ENCODE measurements at places on chromosomes 4 and X.

DNA sequence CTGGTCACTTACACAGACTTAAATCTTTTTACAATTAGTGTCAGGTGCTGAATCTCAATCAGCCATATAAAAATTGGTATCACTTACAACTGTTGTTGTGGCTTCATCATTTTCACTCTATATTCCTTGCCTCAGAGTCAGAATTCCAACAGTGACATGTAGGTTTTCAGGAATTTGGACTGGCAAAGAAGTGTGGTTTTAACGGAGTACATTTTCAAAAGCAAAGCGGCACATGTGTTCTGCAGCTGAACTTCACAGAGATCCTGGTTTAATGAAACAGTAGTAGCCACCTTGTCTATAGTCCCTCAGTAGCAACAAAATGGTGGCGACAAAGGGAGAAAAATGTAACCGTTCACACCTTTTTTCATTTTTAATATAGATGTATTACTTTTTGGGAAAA lies 486.6 kb downstream of the FAT4 start:
- DNase-seq: no peak

- no peak for DNase-seq
Measured at GRCh38 chrX:16712548-16713155, at the start of gene CTPS2. TSS of gene CTPS2 (minus strand) at chrX:16712669. CDS start at chrX:16702902, 9,767 bp downstream.

DNA sequence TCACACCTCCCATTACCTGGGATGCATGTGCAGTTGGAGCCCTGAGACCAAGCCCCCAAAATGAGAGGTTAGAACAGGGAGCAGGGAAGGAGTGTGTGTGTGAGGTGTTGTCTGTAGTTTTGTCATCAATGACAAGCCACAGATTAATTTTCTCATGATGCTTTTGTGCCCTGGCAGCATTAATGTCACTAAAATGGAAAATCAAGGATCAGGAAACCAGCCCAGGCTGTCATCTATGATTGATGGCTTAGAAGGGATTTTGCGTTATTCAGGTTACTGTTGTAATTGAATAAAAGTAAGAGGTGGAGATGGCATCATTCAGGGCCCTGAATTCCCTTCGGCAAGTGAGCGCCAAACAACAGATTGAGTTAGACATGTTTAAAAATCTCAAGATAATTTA lies 130.5 kb upstream of the C1QTNF7 start:
- DNase-seq: no peak

DNA sequence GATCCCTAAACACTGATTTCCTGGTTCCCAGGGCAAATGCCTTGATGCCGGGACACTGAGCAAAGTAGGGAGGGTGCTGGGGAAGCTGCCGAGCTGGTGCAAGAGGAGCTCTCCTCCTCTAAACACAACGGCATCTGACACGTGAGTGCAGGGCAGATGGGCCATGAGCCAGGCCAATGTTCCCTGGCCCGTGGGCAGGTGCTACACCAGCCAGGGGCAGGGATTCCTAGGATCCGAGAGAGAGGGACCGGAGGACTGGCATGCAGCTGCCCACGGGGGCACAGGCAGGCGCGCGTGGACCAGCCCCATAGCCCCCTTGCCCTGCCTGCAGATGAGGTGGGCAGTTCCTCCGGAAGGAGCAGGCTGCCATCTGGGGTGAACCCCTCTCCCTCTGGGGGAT lies 66.8 kb upstream of the AFAP1 start:
- DNase-seq: no peak

DNA sequence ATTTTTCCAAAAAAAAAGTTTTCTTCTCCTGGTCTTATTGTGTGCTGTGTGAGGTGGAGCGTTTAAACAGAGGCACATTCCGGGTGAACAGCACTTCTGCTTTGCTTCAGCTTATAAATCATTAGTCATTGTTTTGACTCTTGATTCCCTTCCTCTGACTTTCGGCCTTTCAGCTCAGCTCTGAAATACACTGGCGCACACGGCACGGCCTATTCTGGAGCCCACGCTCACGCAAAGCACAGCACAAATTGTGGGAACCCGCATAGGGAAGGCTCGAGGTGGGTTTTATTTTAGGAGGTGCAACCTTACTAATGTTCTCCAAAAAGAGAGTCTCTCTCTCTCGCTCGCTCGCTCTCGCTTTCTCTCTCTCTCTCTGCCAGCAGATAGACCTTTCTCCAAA lies 4.0 kb downstream of the POU3F4 start:
- DNase-seq: no peak

- no peak for DNase-seq
Measured at GRCh38 chrX:153522259-153522658, 4.8 kb downstream of the ATP2B3 start.

DNA sequence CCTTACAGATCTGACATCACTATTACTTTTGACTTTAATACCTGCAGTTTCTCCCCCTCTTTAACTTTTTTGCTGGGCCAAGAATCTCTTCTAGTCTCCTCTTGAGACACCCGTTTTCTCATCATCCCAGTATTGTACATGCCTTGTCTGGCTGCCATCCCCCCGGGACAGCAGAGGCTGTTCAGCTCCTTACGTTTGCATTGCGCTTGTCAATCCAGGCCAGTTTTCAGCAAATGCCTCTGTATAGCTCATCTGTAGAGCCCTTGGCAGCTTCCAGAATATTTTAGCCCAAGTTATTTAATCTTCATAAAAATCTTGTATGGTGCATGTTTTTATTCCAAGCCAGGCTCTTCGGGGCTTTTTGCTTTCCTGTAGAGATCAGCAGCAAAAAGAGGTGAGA lies 22.3 kb upstream of the HOPX start:
- no peak for DNase-seq

GRCh38 chrX:115966920-115967319 lies 203.6 kb upstream of the AGTR2 start:
- DNase-seq: no peak

- no peak for DNase-seq
Measured at GRCh38 chr4:7890635-7891393, 48.8 kb downstream of the AFAP1 start.

DNA sequence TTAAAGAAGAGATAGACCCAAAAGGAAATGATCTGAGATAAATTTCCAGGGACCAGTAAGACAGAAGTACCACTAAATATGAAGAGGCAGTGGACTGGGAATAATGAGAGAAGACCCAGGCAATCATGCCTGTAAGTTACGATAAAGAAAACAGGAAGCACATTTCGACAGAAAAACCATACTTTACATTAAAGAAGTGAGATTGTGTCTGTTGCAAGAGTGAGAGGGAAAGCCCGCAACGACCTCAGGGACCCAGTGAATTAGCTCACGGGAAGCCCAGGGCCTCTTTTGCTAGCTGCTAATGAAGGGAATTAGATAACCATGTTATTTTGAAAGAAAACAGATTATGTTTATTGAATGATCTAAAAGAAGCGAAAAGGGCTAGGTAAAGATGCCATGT lies 28.9 kb upstream of the ACSL1 start:
- DNase-seq: no peak

- DNase-seq: no peak
Measured at GRCh38 chr4:80033581-80033980, 39.4 kb downstream of the ANTXR2 start.

DNA sequence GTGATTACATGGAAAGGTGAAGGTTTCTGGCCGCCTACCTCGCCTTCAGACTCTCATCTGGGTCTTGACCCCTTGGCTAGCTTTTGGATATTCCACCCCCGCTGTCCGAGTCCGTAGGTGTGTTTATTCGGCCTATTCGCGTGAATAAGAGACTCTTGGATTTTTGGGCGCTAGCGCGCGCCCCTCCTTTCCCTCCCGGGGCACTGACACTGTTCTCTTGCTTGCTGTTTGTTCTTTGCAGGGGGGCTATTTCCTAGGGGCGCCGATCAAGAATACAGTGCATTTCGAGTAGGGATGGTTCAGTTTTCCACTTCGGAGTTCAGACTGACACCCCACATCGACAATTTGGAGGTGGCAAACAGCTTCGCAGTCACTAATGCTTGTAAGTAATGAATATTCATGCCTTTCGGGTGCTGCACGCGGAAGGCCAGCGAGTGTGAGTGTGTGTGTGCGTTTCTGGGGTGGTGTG lies 932 bp downstream of the GRIA2 start:
- no peak for DNase-seq

GRCh38 chr4:129821073-129821472 lies 725.1 kb downstream of the C4orf33 start:
- DNase-seq: no peak

- DNase-seq: no peak
Measured at GRCh38 chr4:76720121-76720520, 177.8 kb downstream of the SOWAHB start.

- DNase-seq: no peak
Measured at GRCh38 chr4:145881989-145882388, 56.6 kb downstream of the ZNF827 start.

DNA sequence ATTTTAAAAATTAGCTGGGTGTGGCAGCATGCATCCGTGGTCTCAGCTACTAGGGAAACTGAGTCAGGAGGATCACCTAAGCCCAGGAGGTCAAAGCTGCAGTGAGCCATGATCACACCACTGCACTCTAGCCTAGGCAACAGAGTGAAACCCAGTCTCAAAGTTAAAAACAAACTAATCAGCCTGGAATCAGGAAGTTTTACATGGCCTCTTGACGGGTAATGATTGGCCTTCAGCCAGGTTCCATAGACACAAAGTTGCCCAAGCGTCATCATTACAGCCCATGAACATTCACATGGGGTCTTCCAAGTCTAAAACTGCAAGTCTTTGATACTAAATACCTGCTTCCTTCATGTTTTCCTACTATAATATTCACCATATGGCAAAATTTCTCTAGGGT lies 10.0 kb upstream of the RGN start:
- DNase-seq: no peak

DNA sequence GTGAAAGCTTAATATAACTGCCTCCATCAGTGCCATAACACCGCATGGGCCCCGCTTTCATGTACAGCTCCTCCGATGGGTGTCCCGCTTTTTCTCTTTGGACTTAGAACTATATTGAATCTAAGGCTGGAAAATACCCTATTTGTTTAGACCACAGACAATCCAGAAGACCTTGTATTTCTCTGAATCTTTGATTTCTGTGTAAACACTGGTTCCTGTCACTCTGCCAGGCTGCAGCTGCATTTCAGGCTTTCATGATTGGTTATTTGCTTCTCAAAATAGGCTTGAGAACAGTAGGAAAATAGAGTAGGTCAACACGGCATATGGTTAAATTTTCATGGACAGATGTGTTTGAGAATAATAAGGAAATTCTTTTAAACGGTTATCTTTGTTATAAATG lies 80.0 kb downstream of the NWD2 start:
- no peak for DNase-seq

DNA sequence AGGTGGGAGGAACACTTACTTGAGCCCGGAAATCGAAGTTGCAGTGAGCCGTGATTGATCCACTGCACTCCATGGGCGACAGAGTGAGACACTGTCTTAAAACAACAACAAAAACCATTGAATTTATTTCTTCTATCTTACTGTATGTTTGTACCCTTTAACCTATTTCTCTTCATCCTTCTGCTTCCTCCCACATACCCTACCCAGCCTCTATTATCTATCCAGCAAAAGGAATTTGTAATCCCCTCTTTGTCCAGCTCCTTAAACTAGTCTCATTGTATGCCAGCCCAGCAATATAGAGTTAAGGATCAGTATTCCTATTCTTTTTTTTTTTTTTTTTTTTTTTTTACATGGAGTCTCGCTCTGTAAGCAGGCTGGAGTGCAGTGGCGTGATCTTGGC lies 1.9 kb upstream of the NKAP start:
- DNase-seq: no peak

- no peak for DNase-seq
Measured at GRCh38 chrX:130869239-130869638, 33.8 kb downstream of the ENOX2 start.

GRCh38 chr4:68906780-68907137 lies 44.8 kb downstream of the UGT2A3 start:
- no peak for DNase-seq

DNA sequence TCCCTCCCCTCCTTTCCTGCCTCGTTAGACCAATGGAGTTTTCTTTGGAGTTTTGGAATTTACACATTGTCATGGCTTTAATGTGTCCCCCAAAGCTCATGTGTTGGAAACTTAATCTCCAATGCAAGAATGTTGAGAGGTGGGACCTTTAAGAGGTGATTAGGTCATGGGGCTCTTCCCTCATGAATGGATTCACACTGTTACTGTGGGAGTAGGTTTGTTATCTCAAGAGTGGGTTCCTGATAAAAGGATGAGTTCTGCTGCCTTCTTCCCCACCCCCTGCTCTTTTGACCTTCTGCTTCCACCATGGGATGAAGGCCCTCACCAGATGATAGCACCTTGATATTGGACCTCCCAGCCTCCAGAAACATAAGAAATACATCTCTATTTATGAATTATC lies 16.8 kb downstream of the MORF4L2 start:
- DNase-seq: no peak

DNA sequence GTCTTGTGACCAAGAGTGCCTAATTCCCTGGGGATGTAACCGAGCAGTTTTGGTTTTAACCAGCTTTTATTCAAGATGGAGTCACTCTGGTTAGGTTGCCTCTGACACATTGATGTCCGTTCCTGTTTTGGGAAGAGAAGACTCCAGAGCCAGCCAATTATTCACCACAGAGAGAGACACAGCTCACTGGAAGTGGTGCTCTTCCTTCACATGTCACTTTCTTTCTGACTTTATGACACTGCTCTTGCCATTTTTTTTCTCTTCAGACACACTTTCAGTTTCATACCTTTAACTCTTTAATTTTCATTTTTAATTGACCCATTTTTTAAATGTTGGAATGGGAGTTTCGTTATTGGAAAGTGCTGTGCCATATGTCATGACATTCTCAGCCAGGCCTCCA lies 418.4 kb upstream of the FSTL5 start:
- no peak for DNase-seq

DNA sequence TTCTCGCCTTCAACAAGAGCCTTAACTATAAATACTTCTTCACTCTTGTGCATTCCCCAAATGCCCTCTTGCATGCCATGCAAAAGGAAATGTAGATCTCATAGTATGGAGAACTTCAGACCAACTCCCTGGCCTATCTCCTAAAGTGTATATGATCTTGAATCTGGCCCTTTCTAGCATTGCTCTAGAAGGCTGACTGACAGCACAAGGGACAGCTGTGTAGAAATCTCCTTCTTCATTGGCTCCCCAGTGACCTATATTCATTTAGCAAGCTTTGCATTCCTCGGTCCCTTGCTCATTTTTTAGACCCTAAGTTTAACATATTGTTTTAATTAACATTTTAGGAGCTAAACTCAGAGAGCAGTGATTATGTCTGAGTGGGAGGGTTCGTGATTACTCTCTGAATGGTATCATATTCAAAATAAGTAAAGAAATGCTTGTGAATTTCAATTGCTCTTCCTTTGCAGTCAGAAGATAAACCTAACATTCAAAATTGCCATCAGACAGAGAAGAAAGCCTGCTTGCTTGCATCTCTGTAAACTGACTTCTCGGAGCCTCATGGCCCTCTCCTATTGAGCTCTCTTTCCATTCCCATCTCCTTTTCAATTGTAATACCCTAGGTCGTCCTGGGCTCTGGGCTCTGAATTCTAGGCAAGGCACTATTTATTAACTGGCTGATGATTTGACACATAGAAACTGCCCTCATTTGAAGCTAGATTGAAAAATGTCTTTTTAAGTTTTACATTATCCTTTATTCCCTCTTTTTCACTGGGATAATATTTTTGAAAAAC lies 120.3 kb upstream of the PRKG2 start:
- no peak for DNase-seq

Data from stimulated activated CD8-positive, alpha-beta memory T cell treated with anti-CD3 and anti-CD28 coated beads, Interleukin-4, amount 100 ng/mL, for 1 hour (primary cell).